ENCODE measurements at places on chromosomes 5 and 9.

DNA sequence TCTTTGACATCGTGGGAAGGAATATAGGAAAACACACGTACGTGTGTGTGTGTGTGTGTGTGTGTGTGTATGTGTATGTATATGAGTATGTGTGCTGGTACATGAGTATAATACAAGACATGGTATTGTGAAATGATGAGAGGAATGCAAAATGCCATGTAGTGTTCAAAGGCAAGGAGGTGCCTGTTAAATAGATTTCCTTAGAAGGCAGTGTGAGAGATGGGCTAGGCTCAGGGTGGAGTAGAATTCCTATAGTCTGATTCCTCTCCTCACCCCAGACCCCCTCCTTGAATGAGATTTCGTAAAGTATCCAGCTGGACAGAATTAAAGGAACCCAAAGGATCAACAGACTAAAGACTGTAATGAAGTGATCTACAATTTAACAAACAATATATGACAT, 11.1 kb downstream of the GPR21 start:
- no peak for DNase-seq

GRCh38 chr5:31362931-31363568, 168.8 kb downstream of the DROSHA start:
- DNase-seq = no peak

- DNase-seq = no peak
Observed at GRCh38 chr5:125883223-125883622, 540.0 kb upstream of the GRAMD2B start.

GRCh38 chr9:120312031-120312430, 267.9 kb downstream of the CDK5RAP2 start:
- DNase-seq = no peak

- no peak for DNase-seq
Observed at GRCh38 chr9:38335686-38336085, 56.8 kb upstream of the ALDH1B1 start.
